Breast epithelium (tissue), 4 donors: ENCODE measurements at places on chromosomes 4 and X. TPM values are rescaled to one million over a fixed set of nuclear protein-coding genes. Genes with fewer than 3 reads are reported as not detected.

- H3K27me3 ChIP-seq = no peaks in the 10 kb centered on the region
- H3K4me1 ChIP-seq = no peaks in the 10 kb centered on the region
- H3K4me3 ChIP-seq = no peak overlapping the region
- no peaks in the 10 kb centered on the region for H3K36me3 ChIP-seq
- DNase-seq = no peak
Measured at GRCh38 chr4:78864405-78865024, 74.7 kb downstream of the PAQR3 start.

GRCh38 chrX:12076046-12076445, 62.2 kb upstream of the FRMPD4 start:
- H3K27me3 ChIP-seq = no peaks in the 10 kb centered on the region
- no peak for DNase-seq
- H3K4me1 ChIP-seq = no peaks in the 10 kb centered on the region
- H3K27ac ChIP-seq = no peak overlapping the region
- H3K4me3 ChIP-seq = no peak overlapping the region

- H3K27me3 ChIP-seq = no peaks in the 10 kb centered on the region
- H3K4me3 ChIP-seq = no peak overlapping the region
- H3K27ac ChIP-seq = no peak overlapping the region
- DNase-seq = no peak
- H3K4me1 ChIP-seq = no peaks in the 10 kb centered on the region
Measured at GRCh38 chr4:4662230-4662629, 120.4 kb upstream of the STX18 start.

The GABRA4 gene
- not detected for total RNA-seq

The SSX4 gene
- not detected for total RNA-seq
